ENCODE measurements at places on chromosomes 7 and 10.

GRCh38 chr7:78616539-78616938, 818.0 kb downstream of the PHTF2 start:
- DNase-seq: no peak

GRCh38 chr7:141838581-141838980, 2.7 kb downstream of the PRSS37 start:
- DNase-seq: no peak

GRCh38 chr7:95725205-95725604, 47.1 kb upstream of the DYNC1I1 start:
- peak; percentile 35 for DNase-seq

- DNase-seq: no peak
Measured at GRCh38 chr7:48638041-48638440, 286.3 kb upstream of the CDC14C start.

DNA sequence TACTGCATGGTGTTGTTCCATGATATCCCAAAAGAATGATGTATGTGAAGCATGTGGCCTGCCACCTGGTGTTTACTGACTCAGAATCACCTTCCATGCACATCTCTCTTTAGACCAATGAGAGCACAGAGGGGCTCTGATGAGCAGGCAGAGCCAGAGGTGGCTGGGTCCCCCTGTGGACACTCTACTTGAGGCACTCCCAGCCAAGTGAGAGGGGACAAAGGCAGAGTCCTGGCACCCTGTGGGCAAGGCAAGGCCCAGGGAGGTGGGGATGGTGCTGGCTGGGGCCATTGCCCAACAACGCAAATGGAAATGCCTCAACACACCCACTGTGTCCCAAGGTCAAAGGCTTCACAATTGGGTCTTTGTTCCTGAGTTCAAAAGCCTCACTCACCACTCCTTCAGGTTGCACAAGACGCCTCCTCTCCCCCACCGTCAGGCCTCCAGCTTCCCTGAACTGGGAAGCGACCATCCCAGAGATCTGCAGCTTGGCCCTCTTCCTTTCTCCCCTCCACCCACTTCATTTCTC, 164.6 kb downstream of the NEURL1 start:
- DNase-seq: no peak

- DNase-seq: peak; percentile 93
Measured at GRCh38 chr10:126749015-126749655, 78.6 kb upstream of the C10orf90 start.

GRCh38 chr10:26699631-26700030, 2.1 kb downstream of the PDSS1 start:
- DNase-seq: no peak

GRCh38 chr10:50508315-50509051, 115.3 kb downstream of the SGMS1 start:
- no peak for DNase-seq

GRCh38 chr10:33142295-33142694, 184.3 kb upstream of the ITGB1 start:
- DNase-seq: no peak

GRCh38 chr7:81736091-81736490, 33.8 kb downstream of the HGF start:
- no peak for DNase-seq

GRCh38 chr7:52481571-52481970, 553.9 kb upstream of the POM121L12 start:
- no peak for DNase-seq

DNA sequence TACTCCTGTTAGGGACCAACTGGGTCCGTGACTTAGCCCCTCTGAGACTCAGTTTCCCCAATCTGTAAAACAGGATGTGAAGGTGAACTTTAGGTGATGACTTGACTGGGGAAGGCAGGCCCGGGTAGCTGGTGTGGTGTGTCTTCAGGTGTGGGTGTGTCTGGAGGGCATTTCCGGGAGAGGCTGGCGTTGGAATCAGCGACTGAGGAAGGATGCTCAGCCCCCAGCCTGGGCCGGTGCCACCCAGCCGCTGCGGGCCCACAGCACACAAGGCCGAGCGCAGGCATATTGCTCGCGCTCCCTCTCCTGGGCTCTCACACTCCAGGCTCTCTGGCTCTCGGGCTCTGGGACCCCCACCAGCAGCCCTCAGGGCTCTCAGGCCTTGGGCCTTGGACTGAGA, 31.7 kb upstream of the CNPY1 start:
- DNase-seq: no peak

- no peak for DNase-seq
Measured at GRCh38 chr10:84469470-84469869, 141.1 kb downstream of the CCSER2 start.

- no peak for DNase-seq
Measured at GRCh38 chr7:36677769-36678437, 46.4 kb downstream of the AOAH start.

GRCh38 chr7:120190566-120190965, 82.4 kb upstream of the KCND2 start:
- no peak for DNase-seq

- no peak for DNase-seq
Measured at GRCh38 chr7:82926477-82926876, 236.2 kb downstream of the PCLO start.

DNA sequence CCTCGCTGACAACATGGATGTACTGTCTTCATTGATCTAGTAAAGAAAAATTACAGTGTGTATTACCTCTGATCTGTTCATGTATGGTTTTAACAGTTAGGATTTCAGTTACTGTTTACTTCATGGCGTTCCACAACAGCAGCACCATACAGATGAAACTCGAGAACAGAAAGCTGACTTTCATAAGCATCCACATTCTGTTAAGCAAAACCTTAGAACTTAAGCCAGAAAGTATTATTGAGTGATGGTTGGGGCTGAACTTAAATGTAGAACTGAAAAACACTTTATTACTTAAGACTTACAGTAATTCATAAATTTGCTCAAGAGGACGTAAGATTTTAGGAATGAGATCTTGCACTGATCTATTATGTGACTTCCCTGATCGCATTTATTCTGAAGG, 3.7 kb downstream of the MRPL32 start:
- DNase-seq: no peak

DNA sequence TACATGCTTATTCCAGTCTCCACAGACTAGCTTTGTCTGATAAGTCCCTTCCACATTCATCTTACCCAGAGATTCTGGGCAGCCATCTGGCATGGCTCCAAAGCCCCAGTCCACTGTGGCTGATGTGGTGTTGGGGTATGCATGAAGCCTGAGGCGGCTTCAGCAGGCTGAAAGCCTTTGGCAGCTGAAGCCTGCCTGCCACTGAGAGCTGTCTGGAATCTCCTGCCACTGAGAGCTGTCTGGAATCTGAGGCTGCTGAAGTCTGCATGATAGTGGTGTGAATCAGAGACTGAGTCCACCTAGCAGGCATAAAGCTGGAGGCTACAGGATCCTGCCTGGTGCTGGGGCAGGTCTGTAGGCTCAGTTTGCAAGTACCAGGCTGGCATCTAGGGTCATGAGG, 87.1 kb downstream of the DYNC1I1 start:
- no peak for DNase-seq

DNA sequence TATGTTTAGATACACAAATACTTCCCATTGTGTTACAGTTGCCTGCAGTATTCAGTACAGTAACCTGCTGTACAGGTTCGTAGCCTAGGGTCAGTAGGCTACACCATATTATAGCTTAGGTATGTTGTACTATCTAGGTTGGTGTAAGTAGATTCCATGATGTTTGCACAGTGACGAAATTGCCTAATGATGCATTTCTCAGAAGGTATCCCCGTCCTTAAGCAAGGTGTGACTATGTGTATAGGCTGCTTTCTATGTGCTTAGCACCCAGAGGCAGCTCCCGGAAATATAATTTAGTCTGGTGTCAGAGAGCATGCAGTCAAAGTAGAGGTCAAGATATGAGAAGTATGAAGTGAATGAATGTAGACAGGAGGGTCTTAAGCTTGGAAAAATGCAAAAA, 9.8 kb downstream of the MAPK8 start:
- no peak for DNase-seq

DNA sequence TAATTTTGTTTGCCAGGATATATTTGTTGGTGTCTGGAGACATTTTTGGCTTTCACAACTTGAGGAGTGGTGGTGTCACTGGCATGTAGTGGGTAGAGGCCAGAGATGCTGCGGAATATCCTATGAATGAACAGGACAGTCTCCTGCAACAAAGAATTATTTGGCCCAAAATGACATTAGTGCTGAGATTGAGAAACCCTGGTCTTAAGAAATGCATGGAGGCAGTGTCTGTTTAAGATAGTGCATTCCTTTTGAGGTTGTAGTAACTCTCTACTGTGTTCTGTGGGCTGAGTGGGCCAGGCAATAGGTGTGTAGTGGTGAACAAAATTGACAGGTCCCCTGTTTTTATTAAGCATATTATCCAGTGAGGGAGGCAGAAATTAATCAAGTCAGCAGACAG, 165.5 kb downstream of the CDK14 start:
- no peak for DNase-seq

GRCh38 chr10:5524641-5525560, at the start of gene CALML3:
TSS of gene CALML3 (plus strand) at chr10:5524961. CDS start at chr10:5525086, 125 bp downstream.
- DNase-seq: no peak

DNA sequence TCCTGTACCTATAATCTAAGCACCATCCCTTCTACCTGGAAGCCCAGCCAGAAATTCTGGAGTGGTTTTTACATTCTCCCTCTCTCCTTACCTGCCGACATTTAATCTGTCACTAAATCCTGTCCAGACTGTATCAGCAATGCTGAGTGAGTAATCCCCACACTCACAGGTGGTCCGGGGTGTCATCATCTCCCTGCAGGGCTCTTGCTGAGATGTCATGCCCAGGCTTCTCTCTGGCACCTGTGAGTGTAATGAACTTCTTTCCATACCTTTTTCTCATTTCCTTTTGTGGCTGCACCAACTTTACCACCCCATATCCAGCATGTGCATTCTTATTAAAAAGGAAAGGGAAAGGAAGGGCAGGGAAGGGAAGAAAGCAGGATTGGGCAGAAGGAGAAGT, 355.2 kb downstream of the CCSER2 start:
- DNase-seq: no peak

DNA sequence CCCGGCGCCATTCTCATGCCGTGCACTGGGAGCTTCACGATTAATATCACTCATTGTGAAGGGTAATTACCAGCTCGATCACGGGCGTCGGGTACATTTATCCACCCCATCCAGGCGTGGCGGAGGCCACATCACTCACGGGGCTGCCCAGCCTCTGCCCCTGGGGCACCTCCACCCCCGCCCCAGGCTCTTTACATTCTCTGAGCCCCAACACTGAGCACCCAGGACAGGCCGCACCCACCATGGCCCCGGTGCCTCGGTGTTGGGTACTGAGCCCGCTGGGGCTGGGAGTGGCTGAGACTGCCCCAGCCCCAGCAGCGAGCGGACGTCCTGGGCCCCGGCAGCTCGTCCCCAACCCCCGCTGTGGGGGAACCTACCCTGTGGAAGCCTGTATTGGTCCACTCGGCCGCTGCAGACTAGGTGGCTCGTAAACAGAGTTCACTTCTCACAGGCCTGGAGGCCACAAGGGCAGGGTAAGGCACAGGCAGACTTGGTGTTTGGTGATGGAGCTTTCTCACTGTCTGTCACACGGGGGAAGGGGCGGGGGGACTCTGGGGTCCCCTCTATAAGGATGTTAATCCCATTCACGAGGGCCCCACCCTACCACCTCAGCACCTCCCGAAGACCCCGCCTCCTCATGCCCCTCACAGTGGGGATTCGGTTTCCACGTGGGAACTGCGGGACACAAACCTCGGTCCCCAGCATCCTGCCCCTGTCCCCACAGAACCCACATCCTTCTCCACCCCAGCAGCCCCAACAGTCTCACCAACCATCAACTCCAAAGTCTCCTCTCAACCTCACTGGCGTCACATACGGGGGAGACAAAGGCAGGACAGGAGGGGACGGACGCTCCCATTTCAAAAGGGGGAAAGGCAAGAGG, 184.1 kb downstream of the ELFN1 start:
- DNase-seq: no peak

DNA sequence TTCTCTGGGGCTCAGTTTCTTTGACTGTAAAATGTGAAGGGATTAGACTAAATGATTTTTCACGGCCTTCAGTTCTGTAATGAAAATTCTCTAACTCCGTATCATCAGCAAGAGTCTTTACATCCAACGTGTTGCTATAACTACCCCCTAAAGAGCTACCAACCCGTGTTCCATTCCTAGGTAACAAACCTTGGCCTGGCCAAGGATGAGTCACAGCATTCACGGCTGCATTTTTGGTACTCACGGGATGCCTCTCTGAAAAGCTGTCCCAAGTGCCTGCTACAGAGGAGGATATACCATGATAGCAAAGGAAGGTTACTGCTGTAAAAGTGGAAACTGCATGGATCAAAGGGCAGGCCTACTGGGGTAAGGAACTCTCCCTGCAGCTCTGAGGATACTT, 5.9 kb downstream of the LRRC4 start:
- DNase-seq: no peak

DNA sequence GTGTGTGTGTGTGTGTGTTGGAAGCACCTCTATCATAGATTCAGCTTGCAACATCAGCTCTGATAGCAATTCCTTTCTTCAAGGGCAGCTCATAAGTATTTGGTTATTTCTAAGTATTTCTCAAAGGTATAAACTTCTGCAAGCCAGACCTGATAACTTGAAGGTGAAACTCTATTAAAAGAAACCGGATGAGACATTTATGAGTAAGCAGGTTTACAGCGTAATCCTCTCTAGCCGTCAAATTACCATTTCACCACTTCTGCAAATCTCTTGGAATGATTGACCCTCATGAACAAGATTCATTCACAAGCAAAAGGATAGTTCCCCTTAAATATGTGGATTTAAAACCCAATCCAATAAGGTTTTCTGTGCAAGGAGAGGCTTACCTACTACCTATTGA, 23.1 kb downstream of the PDE1C start:
- no peak for DNase-seq

- no peak for DNase-seq
Measured at GRCh38 chr7:158935062-158935461, 78.7 kb downstream of the DYNC2I1 start.

GRCh38 chr7:55488216-55488615, 84.1 kb downstream of the VOPP1 start:
- no peak for DNase-seq

DNA sequence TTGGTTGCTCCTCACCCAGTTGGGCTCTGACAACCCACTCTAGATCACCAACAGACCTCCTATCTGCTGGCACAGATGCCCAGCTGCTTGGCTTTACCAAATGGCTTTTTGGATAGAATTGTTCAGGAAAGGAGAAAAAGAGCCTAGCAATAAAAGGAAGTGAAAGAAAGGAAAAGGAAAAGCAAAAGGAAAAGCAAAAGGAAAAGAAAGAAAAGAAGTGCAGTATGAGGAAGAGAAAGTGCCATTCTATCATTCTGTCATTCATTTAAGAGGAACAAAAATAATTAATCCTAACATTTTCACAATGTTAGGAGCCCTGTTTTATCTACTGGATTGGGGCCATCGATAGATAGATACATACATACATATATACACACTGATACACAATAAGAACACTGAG, 353.6 kb downstream of the THSD7A start:
- no peak for DNase-seq

GRCh38 chr10:105964009-105964408, 1200.5 kb downstream of the SORCS1 start:
- DNase-seq: no peak

DNA sequence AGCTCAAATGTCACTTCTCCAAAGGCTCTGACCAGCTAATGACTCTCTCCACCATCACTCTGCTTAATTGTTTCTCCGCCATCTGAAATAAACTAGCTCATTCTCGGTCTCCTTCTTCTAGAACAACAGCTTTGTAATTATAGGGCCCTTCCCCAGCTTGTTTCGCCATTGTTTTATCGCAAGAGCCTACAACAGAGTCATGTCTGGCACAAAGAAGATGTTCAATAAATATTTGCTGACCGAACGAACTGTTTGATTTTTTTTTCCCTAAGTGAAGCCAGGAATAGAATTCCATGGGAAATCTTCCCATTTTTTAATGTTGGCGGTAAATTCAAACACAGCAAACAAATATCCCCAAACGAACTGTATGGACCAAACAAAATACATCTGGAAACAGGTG, 63.8 kb upstream of the NMT2 start:
- no peak for DNase-seq
